ENCODE measurements at places on chromosomes 3 and 15.

DNA sequence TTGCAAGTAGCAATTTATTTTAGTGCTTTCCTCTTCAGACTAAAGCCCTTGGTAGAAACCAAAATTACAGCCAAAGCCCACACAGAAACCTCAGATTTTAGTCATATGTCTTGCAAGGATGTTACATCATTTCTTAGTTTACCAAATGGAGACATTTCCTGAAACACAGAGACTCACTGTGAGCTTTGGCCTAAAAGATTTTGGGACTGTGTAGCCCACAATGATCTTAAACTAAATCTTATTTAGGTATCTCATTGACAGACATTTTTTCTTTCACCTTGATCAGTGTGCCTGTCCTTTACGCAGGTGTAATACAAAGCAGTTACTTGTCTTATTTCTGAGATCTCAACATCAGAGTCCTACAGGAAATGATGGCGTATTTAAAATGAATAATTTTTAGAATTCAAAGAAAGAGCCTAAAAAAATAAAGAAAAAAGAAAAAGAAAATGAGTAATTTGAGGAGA lies 27.8 kb upstream of the AP4E1 start:
- no peak for DNase-seq

DNA sequence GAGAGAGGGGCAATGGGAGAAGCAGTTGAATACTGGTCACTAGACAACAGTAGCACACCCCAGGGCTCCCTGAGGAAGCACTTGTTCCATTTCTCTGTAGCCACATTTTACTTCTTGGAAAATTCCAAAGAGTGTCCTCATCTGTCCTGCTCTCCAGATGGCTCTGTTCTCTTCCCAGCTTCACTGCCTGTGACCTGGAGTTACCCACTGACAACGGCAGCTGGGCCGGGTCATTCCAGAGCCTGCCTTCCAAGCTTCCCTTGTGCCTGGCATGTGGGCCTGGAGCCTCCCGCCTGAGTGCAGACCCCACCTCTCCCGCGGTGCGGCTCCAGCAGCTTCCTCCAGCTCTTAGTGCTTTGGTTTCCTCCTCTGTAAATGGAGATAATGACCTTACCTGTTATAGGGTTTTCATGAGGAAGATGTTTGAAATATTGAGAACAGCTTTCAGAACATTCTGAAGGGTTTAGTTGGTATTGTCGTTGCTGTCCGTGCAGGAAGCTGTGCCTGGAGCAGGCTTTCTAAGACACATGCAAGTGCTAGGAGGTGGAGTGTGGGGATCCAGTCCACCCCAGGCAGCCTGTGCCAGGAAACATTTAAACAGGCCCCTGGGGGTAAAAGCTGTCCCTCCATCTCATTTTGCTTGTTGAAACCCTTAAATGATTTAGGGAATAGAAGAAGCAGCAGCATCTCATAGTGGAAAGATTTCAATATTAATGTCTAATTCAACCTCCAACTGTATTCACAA lies 24.8 kb downstream of the EFCC1 start:
- DNase-seq = no peak

- no peak for DNase-seq
Observed at GRCh38 chr3:46369151-46369550, 1.6 kb upstream of the CCR5 start.

DNA sequence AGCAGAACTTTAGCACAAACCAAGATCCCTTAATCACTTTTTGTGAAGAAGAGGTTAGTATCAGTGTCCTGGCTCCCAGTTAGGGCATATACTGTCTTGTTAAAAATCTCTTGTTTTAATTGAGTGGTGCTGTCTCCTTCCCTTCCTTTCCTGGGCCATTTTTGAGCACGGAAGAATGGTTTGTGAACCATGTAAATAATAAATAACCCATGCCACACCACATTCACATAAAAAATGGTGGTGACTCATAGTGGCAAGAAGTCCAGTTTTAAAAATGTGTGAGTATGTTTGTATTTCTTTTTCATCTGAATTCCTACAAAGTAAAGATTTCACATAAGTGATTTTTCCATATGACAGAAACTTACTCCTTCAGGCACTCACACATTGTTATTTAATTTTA lies 59.1 kb upstream of the SPRED1 start:
- DNase-seq = no peak

GRCh38 chr3:30644615-30645014 lies 38.2 kb downstream of the TGFBR2 start:
- DNase-seq = peak; percentile 24

DNA sequence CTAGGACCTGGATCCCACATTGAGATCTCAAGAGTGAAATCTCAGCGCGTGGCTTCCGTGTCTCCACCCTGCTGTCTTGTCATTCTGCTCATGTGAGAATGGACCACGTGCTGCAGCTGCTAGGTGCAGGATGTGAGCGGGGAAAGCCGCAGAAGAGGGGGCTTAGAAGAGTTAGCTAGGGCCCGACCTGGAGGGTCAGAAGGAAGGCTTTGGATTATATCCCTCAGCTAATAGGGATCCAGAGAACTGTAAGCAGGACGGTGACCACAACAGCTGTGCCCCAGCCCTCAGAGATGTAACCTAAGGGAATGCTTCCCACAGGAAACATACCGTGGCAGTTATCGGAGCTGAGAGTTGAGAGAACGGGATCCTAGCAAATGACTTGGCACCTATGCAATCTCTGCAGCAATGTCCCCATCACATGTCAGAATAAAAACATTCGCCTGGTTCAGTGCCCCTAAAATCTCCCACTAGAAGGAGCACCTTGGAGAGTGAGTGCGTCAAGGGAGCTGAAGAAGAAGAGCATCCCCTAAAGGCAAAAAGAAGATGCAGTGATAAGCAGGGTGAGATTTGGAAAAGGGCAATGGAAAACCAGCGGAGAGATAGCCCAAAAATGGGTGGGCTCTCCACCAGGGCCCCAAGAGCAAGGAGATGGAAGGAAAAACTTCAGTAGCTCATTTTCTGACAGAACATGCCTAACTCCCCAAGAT lies 76.9 kb upstream of the ST8SIA2 start:
- no peak for DNase-seq

- no peak for DNase-seq
Observed at GRCh38 chr15:93173369-93173768, 84.4 kb upstream of the RGMA start.

DNA sequence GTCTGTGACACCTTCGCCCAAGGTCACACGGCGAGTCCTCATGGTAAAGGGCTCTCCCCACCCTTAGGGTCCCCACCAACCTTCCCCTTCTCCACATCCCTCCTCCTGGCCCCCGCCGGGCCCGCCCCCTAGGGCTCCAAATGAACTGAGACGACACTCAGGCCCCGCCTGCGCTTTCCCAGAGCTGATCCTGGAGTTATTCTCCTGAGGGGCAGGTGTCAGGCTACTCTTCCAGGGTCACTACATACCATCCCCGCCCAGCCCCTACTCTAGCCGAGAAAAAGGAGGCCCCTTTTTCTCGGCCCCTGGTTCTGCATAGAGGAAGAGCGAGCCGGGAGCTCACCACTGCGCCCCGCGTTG lies 292 bp downstream of the USP4 start:
- peak; percentile 10 for DNase-seq

DNA sequence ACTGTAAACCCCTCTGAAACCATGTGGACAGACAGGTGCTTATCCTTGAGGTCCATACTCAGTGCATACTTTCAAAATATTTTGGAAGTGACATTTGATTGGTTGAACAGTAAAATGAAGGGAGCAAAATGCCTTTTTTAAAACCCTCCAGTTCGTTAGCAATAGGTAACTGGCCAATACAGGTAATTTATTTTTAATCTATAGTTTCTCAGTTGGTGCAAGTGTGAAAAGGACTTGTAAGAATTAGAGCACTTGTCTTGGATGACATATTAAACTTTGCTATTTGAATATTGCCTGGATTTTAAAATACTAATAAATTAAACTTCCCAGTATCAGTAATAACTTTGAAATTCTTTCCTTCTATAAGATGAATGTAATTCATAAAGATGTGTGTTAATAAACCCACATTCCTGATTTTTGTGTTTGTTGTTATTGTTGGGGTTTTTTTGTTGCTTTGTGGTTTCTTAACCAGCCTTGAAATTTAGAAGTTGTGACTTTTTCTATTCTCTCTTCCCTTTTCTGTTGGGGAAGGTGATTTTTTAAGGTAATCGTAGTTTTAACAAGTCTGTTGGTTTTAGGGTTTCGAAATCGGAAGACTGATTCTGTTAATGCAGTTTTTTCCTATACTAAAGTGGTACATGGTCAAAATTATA lies 90.0 kb downstream of the STT3B start:
- DNase-seq = no peak

- no peak for DNase-seq
Observed at GRCh38 chr15:59825901-59826300, 136.8 kb upstream of the BNIP2 start.

- no peak for DNase-seq
Observed at GRCh38 chr3:102102394-102102793, 253.1 kb downstream of the NFKBIZ start.

- DNase-seq = no peak
Observed at GRCh38 chr3:161607056-161607455, 110.4 kb downstream of the OTOL1 start.

DNA sequence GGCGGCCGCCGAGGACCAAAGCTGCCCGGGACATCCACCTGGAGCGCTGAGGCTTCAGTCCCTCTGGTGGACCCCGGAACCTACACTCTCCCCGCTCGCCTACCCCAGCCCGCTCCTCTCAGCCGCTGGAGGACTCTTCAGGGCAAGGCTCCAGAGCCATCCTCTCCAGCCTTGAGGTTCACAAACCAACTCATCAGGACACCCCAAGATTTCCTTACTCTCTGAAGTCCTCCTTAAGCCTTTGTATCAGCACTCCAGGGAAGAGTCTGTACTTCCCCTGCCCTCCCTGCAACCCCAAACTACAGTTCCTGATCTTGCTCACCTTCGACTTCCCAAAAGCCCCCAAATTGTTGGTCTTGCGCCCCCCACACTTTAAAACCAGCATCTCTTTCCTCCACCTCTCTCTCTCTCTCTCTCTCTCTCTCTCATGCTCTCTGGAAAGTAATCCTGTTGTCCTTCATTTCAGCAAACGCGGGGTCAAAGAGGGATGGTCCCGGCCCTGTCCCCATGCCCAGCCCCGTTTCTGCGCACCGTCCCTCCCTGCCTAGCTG lies 438 bp downstream of the THBS1 start:
- no peak for DNase-seq

- DNase-seq = no peak
Observed at GRCh38 chr3:82493858-82494257, 732.4 kb upstream of the GBE1 start.

GRCh38 chr3:13683772-13684171 lies 134.8 kb downstream of the FBLN2 start:
- DNase-seq = no peak

DNA sequence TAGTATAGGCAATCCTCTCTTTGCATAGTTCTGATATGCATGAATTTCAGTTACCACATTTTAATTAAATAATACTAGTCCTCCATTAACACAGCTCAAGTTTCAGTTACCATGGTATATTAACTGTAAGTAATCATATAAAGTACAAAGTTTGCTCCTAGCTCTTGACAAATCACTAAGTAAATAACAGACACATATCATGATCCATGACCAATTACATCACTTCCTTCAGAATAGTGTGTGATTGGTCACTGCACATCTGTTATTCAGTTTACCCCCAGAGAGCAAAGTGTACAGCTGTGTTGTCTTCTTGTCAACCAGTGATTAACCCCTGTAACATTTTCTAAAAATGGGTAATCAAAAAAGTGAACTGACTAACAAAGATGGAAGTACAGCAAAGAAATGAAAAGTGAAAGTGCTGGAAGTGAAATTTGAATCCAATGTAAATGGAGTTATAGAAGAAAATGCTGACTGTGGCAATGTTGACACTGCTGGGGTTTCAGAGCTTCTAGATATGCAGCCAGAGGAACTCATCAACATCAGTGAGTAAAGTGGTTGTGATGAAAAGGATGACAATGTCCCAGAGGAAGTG lies 30.2 kb upstream of the LEKR1 start:
- DNase-seq = no peak

DNA sequence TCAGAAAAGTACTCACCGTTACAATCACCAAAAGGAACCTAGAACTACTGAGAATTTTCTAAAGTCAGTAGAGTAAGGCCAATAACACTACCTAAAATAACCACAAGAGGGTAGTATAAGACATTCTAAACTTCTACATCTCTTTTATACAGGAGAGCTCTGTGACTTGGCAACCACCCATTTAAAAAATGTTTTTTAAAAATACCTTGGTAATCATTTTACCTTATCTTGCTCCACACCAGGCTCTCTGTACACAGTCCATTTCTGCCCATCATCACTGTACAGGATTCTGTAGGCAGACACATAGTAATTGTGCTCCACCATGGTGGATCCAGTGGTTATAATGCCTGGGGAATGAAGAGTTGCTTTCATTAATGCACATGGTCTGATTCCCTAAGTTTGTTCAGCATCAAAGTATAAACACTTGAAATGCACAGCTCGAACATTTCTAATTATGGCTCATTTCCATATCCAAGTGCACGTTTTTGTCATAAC lies 54.5 kb downstream of the ST3GAL6 start:
- no peak for DNase-seq

DNA sequence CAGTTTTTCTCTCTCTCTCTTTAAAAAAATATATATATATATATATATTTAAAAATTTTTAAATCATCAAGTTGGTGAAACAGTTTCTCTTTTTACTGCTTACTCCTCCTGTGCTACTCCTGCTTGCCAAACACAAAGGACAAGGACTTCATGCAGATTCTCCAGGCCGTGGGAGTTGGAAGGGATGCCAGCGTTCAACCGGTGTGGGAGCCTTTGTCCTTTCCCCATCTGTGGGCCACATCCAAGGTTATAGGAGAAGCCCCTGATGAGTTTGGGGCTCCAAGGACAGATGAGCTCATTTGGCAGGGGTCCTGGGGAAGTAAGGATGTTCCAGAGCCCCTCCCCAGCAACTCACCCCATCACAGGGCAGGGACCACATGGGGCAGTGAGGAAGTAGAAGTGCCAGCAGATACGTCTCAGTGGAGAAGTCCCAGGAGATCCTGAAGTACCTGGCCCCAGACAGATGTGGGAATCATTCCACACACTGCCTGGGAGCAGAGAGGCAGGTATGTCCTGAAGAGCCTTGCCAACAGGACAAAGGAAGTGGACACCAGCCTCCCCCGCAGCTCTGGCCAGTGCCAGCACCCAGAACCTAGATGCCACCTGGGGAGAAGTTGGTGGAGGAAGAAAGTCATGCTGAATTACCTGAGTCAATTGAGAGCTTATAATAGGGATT lies 36.6 kb downstream of the CCK start:
- DNase-seq = no peak

GRCh38 chr3:195154111-195154791 lies 116.7 kb downstream of the XXYLT1 start:
- DNase-seq = no peak

DNA sequence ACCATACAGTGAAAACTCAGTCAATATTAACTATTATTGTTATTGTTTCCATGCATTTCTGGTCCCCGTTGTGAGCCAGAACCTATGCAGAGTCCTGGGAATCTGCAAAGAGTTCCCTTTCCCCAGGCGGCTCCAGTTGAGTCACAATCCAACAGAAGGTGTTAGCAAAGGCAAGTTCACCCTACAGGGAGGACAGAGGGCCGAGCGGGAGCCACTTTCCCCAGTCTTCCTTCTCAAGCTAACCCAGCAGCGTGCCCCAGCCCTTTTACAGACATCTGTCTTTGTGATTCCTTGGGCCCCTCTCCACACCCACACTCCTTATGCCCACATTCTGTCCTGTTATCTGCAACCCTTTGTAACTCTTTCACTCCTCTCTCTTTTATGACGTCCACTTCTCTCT lies 13.1 kb upstream of the LTF start:
- DNase-seq = no peak

GRCh38 chr3:138649134-138649533 lies 40.6 kb downstream of the FAIM start:
- no peak for DNase-seq
